ENCODE measurements at places on chromosomes 13 and 19.

- DNase-seq = peak; percentile 96
Measured at GRCh38 chr19:18590273-18591272, 2.0 kb downstream of the REX1BD start.

GRCh38 chr13:20610006-20610405 lies 43.0 kb downstream of the IFT88 start:
- no peak for DNase-seq

GRCh38 chr13:106078191-106078590 lies 457.3 kb downstream of the EFNB2 start:
- DNase-seq = no peak

- peak; percentile 11 for DNase-seq
Measured at GRCh38 chr19:34118879-34119748, 53.2 kb upstream of the LSM14A start.

DNA sequence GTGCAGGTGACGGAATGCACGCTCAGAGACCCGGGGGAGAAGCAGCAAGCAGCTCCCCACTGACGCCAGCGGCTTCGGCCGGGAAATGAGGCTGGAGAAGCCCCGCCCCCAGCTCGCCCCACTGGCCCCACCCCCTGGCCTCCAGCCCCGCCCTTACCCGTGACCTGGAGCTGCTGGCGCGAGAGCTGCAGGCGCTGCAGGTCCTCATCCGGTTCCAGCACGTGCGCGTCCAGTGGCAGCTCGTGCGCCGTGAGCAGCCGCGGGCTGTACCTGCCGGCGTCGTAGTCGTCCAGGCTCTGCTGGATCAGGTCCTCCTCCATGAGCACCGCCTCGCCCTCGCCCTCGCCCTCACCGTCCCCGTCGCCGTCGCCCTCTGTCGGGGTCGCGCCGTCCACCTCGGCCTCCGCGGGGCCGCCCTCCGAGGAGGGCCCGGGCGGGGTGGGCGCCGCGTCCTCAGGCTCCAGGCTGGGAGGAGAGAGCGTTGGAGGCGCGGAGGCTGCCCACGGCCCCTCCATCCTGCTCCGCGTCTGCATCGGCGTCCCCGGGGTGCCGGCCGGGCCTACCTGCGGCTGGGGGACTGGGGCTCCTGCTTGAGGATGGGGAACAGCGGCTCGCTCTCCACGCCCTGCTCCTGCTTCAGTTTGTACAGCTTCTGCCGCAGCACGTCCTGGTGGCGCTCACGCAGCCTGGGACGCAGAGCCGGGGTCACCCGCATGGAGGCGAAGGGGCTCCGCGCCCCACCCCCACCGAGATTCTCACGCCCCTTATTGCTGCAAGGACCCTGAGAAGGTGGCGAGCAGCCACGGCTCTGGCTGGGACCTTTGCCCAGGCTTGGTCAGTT lies 6.4 kb upstream of the TBXA2R start:
- no peak for DNase-seq

DNA sequence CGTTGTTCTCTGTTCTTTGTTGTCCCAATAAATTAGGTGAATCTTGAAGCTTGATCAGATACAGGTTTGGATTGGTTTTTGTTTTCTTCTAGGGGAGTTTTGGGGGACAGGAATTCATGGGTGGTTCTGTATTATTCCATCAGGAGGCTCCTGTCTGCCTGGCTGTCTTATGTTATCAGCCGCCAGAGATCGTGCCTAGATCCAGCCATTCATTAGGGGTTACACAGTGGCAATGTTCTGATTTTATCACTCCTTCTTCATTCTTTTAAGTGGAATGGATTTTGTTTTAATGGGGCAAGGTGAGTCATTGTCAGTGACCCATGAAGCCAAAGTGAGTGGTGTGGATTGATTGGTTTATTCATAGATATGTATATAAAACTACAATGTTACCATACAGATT lies 71.9 kb downstream of the CHST8 start:
- no peak for DNase-seq

DNA sequence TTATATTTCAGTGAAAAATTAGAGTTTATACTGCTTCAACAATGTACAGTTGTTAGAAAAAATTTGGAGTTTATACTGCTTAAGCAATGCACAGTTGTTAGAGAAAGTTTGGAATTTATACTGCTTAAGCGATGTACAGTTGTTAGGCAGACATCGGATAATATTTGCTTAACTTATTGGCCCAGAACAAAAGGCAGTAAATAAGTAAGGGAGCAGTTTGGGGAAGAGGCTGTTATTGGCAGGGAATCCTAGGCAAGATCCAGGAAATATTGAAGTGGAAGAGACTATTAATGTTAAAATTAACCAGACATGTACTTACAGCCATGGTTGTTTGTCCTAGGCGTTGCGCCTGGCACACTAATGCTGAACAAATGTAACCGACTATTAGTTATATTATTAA lies 166.9 kb downstream of the GPC5 start:
- DNase-seq = peak; percentile 91

DNA sequence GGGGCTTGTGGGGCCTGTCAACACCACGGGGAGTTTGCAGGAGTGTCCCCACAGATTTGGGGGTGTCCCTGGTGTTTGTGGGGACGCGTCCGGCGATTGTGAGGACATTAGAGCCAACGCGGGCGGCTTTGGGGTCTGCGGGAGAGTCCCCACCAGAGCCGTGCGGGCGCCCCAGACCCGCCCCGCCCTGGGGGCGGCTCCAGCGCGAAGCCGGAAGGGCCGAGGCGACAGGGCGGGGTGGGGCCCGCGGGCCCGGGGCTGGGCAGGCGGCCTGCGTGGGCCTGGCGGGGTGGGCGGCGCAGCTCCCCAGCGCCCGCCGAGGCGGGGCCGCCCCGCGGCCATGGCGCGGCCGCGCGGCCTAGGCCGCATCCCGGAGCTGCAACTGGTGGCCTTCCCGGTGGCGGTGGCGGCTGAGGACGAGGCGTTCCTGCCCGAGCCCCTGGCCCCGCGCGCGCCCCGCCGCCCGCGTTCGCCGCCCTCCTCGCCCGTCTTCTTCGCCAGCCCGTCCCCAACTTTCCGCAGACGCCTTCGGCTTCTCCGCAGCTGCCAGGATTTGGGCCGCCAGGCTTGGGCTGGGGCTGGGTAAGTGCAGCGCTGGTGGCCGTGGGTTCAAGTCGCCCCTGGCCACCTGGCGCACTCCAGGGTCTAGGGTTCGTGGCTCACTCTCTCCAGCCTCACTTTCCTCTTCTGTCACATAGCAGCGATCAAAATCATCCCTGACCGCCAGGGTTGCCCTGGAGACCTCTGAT lies 10.3 kb downstream of the PDE4A start:
- DNase-seq = peak; percentile 68

GRCh38 chr13:44292545-44292944 lies 81.1 kb upstream of the SERP2 start:
- DNase-seq = peak; percentile 91

DNA sequence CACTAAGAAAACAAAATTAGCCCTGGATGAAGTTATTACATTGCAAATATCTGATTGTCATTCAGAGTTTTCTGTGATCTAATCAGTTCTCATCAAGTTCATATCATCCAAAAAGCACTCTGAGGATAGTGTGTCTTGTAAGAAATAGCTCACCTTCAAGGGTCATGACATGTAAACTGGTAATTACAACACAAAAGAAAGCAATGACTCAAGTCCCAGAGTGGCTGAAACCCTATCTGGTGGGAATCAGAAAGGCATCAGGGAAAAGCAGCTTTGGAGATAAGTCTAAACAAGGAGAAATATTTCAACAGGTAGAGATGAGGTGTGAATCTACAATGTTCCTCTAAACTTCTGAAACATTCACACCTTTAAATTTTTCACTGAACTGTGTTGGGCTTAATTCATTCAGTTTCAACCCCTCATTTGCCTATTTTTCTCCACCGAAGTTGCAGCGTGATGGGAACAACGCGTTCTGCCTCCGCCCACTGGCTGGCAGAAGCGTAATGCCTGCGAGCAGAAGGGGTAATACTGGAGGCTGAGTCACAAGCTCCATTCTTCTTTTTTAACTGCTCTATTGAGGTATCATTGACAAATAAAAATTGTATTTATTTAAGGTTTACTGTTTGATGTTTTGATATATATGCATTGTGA lies 155.2 kb upstream of the IPO5 start:
- DNase-seq = no peak

- DNase-seq = no peak
Measured at GRCh38 chr13:99164226-99164625, 36.4 kb upstream of the UBAC2 start.

- DNase-seq = no peak
Measured at GRCh38 chr13:36914648-36915047, 5.4 kb downstream of the SMAD9 start.

DNA sequence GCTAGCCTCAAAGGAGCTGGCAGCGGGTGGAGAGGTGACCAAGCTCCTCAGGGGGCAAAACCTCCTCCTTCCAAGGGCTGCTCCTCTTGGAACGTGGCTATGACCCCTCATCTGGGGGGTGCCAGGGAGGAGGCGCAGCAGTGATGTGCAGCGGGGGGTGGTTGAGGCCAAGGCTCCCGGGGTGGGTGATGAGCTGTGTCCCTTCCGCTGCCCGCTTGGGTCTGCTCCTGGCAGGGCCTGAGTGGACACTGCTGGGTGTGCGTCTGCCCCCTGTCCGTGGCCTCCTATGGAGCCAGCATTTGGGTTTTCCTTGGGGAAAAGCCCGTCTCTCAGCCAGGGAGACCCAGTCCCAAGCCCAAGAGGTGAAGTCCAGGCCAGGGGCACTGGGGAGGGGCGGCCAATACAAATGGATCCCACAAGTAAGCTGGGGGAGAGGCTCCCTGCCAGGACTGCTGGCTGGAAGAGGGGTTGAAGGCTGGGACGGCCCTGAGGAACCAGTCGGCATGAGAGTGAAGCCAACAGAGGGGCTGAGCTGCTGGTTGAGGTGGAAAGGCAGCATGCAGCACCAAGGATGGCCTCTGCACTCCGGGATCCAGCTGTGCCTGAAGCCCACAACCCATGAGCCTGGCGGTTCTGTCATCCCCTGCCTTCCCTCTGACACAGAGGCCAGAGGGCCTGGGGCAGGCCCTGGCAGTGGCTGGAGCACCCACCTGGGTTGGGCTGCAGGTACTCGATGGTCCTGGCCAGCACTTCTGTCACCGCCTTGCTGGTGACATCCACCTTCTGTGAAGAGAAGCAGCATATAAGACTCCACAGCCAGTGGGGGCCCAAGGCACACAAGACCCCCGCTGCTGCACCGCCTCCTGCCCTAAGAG lies 22.7 kb downstream of the MPND start:
- peak; percentile 17 for DNase-seq

- peak; percentile 11 for DNase-seq
Measured at GRCh38 chr13:53807251-53807834, 778.7 kb downstream of the OLFM4 start.

DNA sequence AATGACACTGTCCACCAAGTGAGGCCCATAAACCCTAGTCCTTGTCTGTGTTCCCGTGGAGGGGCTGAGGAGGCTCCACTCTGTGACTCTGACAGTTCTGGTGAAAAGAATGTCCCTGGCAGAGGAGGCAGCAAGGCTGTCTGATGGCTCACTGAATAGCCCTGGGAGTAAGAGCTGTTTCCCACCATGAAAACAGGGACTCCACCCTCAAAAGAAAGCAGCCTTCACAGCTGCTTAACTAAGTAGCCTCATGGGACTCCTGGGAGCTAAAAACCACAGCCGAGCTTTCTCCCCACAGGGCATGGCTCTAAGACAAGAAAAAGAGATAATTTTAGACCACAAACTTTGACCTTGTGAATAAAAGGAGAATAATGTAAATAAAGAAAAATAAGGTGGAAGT lies 135.1 kb upstream of the FRY start:
- DNase-seq = peak; percentile 68

DNA sequence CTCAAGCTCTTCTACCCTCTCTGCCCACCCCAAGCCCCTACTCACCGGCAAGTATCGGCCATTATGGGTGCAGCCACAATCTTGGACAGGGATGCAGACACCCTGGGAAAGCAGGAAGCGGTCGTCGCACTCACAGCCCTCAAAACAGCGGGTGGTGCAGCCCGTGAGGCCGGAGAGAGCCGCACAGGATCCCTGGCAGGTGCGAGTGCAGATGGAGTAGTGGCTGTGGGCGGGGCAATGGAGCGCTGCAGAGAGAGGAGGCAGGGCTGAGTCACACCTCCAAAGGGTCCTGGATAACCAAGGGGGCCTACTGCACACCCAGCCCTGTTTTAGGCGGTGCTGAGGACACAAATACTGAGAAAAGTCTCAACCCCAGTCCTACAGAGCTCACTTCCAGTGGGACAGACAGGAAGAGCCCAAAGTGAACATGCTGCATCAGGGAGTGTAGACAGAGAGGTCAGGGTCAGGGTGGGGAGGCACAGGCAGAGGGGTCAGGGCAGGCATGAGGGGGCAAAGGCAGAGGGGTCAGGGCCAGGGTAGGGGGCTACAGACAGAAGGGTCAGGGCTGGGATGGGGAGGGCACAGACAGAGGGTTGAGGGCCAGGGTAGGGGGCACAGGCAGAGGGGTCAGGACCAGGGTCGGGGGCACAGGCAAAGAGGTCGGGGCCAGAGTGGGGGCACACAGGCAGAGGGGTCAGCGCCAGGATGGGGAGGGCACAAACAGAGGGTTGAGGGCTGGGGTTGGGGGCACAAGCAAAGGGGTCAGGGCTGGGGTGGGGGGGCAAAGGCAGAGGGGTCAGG lies 24.2 kb upstream of the FBL start:
- no peak for DNase-seq

DNA sequence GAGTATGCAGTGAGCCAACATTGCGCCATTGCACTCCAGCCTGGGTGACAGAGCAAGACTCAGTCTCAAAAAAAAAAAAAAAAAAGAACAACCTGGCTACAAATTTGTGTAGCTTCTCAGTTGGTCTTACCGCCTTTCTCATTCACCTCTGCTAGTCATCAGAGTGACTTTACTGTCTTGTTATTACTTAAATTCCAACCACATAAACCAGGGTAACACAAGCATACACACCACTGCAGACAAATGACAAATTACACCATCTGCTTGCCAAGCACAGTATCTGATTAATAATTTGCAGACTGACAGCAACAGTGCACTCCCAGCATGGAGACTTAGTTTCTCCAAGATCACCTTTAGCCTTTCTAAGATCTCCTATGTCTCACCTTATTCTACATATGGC lies 11.0 kb downstream of the ZNF14 start:
- no peak for DNase-seq

DNA sequence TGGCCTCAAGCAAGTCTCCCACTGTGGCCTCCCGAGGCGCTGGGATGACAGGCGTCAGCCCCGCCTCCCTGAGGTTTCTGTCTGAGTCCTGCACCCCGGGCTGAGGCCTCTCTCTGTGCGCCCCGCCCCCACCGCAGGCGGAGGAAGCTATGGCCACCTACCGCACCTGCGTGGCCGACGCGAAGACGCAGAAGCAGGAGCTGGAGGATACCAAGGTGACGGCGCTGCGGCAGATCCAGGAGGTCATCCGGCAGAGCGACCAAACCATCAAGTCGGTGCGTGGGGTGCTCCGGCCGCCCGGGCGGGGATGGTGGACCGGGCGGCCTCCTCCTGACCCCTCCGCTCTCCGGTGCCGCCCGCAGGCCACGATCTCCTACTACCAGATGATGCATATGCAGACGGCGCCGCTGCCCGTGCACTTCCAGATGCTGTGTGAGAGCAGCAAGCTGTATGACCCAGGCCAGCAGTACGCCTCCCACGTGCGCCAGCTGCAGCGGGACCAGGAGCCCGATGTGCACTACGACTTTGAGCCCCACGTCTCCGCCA lies 12.7 kb downstream of the ARHGAP45 start:
- no peak for DNase-seq

- DNase-seq = no peak
Measured at GRCh38 chr19:1455336-1456120, 5.6 kb downstream of the APC2 start.
